ENCODE measurements at places on chromosomes 2 and 18.

GRCh38 chr2:205964111-205964761 is 121.7 kb downstream of the INO80D start:
- no peak for DNase-seq

DNA sequence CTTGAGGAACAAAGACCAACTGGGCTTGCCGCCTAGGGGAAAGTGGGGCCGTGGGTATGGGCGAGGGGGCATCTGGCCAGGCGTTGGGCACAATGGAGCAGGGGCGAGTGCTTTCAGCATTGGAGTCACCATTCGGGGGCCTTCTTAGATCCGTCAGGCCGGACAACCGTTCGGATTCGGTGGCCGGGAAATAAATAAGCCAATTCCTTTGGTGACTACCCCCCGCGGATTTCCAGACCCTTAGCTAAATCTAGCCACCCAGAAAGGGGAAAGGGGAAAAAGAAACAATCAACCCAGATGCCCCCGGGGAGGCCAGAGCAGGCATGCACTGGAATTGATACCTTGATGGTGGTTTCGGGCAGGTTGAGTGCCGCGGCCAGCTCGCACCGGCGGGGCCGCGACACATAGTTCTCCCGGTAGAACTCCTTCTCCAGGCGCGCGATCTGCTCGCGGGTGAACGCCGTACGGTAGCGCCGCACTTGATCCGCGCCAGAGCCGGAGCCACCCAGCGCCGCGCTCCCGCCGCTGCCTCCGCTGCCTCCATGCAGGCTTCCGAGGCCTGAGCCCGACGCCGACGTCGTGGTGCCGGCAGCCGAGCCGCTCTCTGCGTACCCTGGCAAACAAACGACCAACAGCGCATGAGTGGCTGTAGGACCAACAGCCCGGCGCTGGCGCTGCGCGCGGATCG is 1.8 kb downstream of the EVX2 start:
- DNase-seq: no peak

GRCh38 chr2:99615247-99615771 is 125.5 kb upstream of the REV1 start:
- no peak for DNase-seq

DNA sequence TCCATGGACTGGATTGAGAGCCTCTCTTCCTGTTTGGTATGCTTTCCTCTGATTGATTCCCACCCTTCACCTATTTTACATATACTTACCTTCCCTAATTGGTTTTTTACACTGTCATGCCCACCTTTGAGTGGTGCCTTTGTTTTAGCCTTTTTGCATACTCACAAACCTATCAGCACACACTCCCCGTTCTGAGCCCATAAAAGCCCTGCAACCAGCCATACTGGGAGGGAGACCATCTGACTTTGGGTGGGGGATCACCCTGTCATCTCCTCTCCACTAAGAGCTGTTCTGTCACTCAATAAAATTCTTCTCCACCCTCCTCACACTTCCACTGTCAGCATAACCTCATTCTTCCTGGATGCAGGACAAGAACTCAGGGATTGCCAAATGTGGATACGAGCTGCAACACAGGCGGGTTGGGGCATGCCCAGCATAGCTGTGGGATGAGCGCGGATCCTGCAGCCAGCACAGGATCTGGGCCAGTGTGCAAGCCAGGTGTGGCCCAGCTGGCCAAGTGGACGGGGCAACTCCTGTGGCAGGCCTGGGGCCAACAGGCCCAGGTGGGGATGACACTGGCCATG is 9.4 kb upstream of the MOB1A start:
- no peak for DNase-seq

DNA sequence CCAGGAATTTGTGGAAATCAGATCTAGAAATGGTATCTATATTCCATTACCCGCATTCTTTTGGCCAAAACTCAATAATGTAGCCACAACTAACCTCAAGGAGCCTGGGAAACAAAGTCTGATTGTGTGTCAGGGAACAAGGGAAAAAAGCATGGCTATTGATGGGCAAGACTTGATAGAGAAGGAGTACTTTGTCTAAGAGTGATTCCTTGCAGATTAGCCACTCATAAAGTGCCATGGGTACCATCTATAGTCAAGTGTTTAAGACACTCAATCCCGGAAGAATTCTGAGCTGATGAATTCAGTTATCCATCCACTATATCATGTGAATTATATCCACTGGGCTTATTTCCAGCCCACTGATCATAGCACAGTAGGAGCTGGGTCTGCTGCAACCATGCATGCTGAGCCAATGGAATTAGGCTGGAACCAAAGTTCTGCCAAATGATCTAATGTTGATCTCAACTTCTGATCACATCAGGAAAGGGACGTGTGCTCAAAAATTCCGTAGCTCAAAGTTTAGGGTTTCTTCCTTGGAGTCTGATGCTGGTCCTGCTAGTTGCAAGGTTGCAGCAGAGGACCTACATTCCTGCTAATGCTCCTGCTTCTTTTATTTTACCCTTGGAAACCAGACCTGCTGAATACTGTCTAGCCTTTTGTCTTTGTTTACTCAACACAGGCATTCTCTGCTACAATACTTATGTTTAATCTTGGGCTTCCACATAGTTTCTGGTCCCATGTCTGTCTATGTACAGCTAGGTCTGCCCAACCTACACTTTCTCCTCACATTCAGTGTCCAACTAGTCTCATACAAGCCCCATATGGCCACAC is 629.7 kb downstream of the IRS1 start:
- no peak for DNase-seq

DNA sequence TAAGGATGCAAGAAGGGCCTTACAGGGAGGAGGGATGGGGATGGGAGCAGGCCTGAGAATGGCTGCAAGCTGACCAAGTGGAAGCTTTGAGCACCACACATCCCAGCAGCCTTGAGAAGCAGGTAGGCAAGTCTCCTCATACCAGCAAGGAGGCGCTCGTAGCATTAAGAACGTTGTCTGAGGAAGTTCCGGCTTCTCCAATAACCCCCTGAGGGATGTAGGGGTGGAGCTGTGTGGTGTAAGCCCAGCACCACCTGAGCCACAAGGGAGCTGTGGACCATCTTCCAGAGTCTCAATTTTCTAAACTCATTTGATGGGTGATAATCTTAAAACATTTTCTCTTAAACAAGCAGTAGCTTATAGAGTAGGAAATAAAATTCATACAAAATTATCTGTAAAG is 50.6 kb downstream of the ST3GAL5 start:
- no peak for DNase-seq

Data from hematopoietic multipotent progenitor cell treated with erythropoietin and hydrocortisone succinate and interleukin-3 and kit ligand, for 17 days (in vitro differentiated cells).